Ureter (tissue), 1 donor: ENCODE measurements at places on chromosomes 6 and 20. TPM values are rescaled to one million over a fixed set of nuclear protein-coding genes. Genes with fewer than 3 reads are reported as not detected.
A peak's percentile ranks its signal among the peaks of the same experiment; 100 is the strongest.

DNA sequence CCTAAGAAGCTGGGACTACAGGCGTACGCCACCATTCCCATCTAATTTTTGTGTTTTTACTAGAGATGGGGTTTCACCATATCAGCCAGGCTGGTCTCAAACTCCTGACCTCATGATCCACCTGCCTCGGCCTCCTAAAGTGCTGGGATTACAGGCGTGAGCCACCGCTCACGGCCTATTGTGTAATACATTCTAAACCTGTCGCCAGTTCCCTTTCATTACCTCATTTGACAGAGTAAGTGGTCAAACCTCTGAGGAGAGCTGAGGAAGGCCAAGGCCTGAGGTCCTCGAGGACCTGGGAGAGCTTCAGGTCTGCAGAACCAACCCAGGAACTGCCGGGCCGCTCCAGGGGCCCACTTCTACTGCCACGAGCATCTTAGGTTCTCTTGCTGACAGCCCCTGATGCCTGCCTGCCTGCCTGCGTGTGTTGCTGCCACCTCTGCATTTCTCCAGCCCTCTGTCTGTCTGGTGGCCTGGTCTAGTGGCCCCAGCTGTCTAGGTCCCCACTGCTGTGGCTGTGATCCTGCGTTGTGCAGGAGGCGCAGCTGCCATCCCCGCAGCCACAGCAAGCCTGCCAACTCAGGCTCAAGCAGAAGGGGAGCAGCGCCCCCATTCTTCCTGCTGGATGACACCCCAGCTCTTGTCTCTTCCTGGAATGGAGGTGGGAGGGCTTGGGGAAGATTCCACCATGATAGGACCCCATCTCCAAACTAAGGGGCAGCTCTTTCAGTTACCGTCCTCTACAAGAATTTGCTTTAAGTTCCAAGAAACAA is 45.3 kb downstream of the PRR18 start:
- no peak for DNase-seq

- DNase-seq, result no peak
Measured at GRCh38 chr6:89160331-89161092, 14.7 kb downstream of the PM20D2 start.

GRCh38 chr20:9068233-9068801 is 570 bp upstream of the PLCB4 start:
- DNase-seq, result peak; percentile 46

WFDC12 gene
- not detected for total RNA-seq

LAMA4 gene
- total RNA-seq, result 54.7 TPM

- DNase-seq, result no peak
Measured at GRCh38 chr6:162670345-162670744, 57.2 kb downstream of the PRKN start.

IL17F gene
- total RNA-seq, result not detected

DNA sequence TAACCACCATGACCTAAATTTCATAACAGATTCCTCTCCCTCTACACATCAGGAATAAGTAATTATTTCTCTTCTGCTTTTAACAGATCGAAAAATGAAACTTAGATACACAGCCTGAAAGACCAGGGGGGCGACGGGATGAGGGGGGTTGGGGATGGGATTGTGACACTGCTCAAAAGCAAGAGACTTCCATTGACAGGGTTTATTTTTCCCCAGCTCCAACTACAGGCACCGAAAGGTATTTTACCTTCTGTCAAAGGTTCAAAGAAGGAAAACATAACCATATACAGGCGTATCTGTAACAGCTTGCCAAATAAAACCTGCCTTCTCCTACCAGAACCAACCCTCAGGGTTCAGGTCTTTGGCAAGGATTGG is 1.3 kb downstream of the EPHA7 start:
- DNase-seq, result no peak

DNA sequence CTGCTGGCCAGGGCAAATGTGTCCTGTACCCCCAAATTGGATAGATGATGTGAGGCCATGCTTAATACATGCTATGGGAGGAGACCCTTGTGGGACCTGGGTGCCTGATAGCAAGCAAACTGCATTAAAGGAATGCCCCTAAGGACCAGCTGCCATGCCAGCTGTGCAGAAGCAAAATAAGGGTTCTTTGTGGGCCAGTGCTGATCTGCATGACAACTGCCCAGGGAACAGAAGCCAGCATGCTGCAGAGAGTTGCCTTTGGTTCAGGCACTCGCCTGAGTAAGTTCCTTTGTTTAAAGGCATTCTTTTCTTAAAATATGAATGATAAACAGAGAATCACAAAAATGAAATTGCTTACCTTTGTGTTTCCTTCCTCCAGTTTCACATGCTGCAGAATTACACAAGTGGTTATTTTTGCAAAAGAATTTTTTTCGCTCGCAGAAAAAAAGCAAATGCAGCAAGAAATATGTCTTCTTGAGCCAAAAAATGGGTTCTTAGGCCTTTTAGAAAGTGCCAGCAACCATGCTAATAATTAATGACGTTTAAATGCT is 6.9 kb upstream of the SYNDIG1 start:
- DNase-seq, result no peak

SIRPB2 gene
- 3.6 TPM for total RNA-seq

DNA sequence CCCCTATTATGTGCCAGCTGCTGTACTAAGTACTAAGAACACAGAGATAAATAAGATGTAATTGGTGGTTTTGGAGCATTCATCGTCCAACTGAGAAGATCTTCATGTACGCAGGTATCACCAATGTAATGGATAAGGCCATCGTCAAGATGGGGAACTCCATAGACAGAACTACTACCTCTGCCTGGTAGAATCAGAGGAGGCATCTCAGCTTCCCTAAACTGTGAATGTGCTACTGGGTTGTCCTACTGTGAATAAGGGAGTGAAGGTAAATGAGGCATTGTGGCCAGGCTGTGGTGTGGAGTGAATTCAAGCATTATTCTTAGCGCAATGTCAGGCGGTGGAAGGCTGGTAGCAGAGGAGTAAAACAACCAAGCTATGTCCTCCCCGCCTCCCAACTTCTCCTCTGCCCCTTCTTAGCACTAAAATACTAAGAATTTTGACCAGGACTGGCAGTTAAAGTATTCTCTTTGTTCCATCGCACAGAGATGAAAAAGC is 68.2 kb downstream of the TBC1D7 start:
- DNase-seq, result no peak

GRCh38 chr6:151962246-151962846 is 154.9 kb downstream of the ESR1 start:
- DNase-seq, result no peak
